Renal cortical epithelial cell (primary cell): ENCODE measurements at places on chromosomes 7 and 10. TPM values are rescaled to one million over a fixed set of nuclear protein-coding genes. Genes with fewer than 3 reads are reported as not detected.

Gene CUZD1
- 0.69 and 1.2 TPM in 2 replicates for total RNA-seq

Gene VSIR
- 10.6 and 14.0 TPM in 2 replicates for total RNA-seq

Gene PILRA
- total RNA-seq, result 0.35 and 2.0 TPM in 2 replicates

Gene HABP2
- total RNA-seq, result 0.17 and 28.8 TPM in 2 replicates

Gene UPK3BL1
- 3.6 and 7.7 TPM in 2 replicates for total RNA-seq

Gene SKIDA1
- total RNA-seq, result 0.69 and 2.1 TPM in 2 replicates

DNA sequence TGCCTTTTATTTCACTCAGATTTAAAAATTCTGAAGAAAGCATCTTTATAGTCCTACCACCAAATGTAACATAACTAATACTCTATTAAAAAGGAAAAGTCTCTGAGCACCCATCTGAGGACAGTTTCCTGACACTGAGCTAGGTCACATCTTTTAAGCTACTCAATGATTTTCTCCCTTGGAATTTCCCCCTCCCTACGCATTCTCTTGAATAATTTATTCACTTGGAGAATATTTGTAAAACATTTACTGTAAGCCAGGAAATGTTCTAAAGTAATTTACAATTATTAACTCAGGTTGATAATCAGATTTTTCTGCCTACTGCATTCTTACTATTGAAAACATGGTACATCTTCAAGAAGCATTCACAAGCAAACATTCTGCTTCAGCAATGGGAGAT lies 297.2 kb upstream of the VSTM2A start:
- DNase-seq, result peak; percentile 76

- DNase-seq, result no peak
These were observed 192.1 kb downstream of the WDR11 start for GRCh38 chr10:121043124-121043849.

DNA sequence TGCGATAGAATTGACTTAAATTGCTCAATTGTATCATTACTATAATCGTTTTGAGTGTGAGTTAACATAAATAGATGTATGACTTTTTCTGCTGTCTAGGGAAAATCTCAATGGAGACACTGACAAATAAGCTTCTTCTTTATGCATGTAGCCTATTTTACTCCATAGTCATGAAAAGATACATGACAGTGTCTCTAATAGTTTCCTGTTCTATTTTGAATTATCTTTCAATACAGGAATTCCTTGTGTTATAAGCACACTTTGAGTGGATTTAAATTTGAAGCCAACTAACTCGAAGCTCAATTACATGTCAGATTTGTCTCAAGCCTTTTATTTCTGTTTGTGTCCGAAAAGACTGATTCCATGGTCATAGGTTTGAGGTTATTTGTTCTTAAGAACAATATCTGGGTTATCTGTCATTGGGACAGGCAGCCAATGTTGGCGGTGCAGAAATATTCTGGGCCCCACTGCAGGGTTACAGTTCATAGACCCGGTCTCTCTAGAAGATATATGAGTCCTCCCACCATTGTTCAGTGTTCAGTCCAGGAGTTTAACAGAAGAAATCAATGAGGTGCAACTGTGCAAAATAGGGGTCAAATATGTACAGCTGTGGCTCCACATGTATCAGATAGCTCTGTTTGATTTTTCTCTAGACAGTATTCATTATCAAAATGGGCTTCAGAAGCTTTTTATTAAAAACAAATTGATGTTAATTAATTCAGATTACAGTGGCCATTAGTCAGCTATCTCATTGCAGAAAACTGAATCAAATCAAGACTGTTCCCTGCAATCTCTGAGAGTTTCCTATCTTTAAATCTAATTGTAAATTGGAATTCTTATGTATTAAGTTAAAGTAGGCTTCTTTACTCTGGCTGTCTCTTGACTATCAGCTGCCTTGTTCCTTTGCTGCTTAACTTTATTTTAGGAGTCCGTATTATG lies 1238.8 kb downstream of the NXPH1 start:
- no peak for DNase-seq

GRCh38 chr7:93194386-93194785 lies 31.9 kb downstream of the HEPACAM2 start:
- peak; percentile 29 for DNase-seq

- no peak for DNase-seq
These were observed 75.0 kb downstream of the MEST start for GRCh38 chr7:130566898-130567280.
